NCI-H446 (cell line): ENCODE measurements at places on chromosomes 7 and 10.

DNA sequence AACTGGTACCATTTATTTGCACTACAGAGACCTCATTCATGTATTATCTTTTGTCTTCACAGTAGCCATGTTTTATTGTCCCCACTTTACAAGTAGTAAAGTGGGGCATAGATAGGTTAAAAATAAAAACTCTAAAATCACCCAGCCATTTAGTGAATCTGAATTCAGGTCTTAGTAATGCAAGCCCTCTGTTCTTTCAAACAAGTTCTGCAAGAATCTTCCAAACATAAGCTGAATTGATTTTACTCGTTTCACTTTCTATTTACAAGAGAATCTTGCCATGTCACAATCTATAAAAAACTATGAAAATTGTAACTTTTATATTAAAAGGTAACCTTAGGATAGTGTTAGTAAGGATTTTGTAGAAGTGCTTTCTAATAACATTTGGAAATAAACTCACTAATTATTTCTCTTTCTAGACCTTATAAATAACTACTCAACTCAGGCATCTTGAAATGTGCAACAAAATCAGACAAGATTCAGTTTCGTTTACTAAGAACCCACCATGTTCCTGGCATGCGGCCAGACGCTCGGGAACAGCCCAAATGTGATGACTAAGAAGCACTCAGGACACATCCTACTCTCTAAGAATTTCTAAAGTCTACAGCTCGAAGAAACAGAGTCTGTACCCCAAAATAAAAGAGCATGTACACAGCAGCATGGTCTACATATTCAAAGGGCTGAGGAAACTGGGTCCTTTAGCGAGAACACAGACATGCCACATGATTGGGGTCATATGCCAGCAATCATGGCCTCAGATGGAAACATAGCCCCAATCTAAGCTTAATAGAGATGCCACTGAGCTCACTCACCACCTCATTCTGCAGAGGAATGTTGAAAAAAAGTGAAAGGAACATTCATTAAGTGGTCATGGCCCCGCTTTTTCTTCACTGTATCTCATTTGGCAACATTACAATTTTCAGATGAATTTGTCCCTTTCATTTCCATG lies 167.6 kb downstream of the AMPH start:
- no peak for DNase-seq

DNA sequence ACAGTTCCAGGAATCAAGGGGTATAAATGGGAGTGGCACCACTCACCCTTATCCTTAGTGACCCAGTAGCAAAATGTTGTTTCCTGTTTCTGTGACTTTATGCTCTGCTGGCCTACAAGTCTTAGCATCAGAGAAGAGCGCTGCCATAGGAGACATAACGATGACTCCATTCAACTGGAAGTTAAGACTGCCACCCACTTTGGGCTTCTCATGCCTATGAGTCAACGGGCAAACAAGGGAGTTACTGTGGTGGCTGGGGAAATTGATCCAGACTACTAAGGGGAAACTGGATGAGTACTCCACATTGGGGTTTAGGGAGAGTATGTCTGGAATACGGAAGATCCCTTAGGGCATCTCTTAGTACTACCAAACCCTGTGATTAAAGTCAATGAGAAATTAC lies 40.6 kb upstream of the PIK3CG start:
- no peak for DNase-seq

GRCh38 chr7:27936768-27937102 lies 196.8 kb downstream of the TAX1BP1 start:
- DNase-seq: no peak

GRCh38 chr7:95687759-95688343 lies 84.5 kb upstream of the DYNC1I1 start:
- DNase-seq: no peak

DNA sequence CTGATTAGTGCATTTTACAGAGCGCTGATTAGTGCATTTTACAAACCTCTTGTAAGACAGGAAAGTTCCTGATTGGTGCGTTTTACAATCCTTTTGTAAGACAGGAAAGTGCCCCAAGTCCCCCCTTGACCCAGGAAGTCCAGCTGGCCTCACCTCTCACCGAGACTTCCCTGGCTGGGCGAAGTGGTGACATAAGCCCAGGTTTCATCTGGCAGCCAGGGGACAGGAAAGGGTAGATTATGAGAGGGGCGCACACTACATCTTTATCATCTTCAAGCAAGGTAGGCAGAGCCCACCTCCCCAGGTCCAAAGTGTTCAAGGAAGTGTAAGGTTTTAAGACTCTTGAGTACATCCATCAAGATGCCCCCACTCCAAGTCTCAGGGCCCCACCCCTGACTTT lies 5.5 kb upstream of the GDF10 start:
- no peak for DNase-seq

DNA sequence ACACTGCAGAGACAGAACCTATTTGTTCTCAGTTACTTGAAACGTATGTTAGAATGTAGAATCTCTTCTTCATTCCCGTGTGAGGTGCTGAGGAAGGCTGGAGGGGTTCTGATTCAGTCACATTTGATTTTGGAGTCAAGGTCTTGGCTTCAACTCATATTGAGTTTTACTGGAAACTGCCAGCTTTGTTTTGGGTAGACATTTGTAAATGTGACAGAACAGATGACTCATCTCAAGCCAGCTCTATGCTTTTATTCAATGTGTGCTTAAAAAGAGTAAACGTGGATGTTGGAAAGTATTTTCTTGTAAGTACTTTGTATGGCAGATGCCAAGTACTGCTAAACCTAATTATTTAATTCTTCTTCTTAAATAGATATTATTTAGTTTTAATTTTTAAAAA lies 780.8 kb upstream of the C7orf33 start:
- peak; percentile 36 for DNase-seq

DNA sequence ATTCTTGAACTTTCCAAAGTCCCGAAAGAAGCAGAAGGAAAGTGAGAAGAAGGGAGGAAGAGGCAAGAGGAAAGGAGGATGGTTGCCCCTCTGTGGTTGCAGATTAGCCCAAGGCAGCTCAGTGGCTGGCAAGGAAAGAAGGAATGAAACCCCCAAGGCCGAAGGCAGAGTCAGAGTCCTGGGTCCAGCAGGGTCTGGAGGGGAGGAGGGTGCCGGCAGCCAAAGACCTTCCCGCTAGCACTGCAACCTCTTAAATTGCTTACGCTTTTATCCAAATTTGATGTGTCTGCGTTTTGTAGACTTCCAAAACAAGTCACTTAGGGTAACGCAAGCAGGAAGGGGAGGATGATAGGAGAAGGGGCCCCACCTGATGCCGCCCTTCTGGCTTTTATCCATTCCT lies 7.4 kb upstream of the PFKP start:
- DNase-seq: no peak

- DNase-seq: no peak
Measured at GRCh38 chr7:44274623-44274975, 50.8 kb downstream of the CAMK2B start.

DNA sequence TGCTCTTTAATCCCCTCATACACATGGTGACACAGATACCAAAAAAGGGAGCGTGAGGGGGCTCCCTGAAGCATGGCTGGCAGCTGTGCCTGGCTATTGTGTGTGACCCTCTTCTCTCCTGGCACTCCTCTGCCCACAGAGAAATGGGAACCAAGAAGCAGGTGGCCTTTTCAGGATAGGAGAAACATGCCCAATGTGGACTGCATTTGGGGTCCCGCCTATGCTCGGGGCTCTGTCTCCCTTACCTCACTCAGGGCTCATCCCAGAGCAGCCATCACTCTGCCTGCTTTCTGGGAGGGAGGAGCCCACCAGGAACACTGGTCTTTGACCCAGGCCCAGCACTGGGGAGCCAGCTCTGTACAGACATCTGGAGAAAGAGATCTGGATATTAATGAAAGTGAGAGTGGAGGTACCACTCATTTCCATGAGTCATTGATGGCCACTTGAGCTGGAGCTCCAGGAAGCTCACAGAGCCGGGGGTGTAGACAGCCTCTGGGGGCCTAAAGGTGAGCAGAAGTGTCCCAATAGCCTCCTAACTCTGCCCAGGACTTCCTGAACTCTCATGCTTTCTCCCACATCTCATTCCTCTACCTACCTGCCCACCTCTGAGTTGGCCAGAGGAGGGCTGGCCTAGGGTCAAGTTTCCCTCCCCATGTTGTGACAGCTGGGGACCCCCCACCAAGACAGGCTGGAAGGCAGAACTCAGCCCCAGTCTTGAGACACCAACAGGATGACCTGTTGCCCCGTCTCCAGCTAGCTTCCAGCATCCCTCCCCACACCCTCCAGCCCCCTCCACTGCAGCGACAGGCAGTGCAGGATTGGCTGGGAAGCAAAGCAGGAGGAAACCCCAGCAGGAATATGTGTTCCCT lies 42.6 kb downstream of the DRGX start:
- DNase-seq: no peak

- DNase-seq: no peak
Measured at GRCh38 chr10:106987362-106987761, 177.1 kb downstream of the SORCS1 start.

DNA sequence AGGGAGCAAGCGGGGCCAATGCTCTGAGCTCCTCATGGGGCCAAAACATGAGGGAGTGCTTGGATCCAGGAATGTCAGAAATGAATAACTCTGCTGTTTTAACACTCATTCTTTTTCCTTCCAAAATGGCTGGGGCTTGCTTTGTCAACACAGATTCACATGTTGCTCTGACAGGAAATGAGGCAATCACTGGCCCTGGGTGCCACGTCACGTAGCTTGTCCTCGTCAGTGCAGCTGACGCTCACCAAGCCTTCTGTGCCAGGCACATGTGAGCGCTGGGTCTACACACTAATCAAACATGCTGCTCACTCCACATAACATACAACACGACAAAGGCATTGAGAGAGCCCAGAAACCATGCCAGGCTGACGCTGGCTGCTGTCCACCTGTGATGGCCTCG lies 198.9 kb downstream of the WDR37 start:
- DNase-seq: no peak

DNA sequence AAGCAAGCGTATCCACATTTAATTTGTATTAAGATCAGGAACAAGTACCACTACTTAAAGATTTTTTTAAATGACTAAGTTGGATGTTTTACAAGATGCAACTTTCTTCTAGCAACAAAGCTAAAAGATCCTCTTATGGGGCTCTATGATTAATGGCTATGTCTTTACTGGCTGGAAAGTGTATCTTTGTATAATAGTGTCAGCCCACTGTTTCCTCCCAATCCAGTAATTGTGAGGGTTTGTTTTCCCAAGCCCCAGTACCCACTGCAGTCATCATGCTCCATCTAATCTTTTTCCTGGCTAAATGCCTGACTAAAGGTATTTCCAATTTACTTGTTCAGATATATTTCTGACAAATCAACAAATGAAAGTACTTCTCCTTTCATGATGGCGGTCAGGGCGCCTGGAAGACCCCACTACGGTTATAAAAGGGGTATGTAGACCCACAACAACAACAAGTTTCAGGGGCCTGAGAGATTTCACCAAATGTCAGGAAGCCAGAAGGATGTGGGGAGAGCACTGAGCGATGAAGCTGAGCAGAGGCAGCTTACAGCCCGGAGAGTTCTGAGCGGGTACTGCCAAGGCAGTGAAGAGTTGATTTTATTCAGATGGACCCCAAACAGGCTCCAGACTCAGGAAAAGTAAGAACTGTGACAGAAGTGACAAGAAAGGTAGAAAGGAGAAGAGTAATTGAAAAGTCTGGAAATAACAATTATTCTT lies 222.6 kb upstream of the KLF14 start:
- no peak for DNase-seq

- no peak for DNase-seq
Measured at GRCh38 chr7:127879436-127879835, 151.8 kb downstream of the LRRC4 start.

DNA sequence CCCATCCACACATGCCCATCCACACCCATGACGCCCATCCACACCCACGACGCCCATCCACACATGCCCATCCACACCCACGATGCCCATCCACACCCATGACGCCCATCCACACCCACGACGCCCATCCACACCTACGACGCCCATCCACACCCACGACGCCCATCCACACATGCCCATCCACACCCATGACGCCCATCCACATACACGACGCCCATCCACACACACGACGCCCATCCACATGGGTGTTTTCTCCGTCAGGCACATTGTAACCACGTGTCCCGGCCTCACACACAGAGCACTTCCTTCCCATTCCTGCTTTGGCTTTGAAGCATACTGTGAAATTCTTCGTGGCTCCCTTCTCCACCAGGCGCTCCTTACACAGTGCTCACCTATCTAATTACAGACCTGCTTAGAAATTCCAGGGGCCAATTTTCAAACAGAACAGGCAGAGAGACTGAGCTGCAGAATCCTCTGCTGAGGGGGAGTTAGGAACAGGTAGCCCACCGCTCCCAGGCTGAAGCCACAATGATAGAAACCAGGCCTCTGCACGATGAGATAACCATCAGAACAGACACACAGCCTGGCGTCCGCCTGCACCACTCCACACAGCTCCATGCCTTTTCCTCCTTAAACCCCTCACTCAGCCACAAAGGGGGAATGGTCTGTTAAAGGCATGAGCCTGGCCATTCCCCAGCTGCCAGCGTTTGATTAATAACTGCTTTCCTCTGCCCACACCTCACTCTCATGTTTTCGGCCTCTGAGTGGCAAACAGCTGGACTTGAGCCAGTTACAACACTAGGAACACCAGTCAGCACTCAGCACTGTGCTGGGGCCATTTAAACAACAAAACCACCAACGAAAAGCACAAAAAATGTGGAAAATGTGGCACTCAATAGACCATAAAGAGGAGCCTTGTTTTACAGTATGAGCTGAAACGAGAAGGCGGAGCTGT lies 501.6 kb downstream of the PTPRN2 start:
- DNase-seq: no peak

DNA sequence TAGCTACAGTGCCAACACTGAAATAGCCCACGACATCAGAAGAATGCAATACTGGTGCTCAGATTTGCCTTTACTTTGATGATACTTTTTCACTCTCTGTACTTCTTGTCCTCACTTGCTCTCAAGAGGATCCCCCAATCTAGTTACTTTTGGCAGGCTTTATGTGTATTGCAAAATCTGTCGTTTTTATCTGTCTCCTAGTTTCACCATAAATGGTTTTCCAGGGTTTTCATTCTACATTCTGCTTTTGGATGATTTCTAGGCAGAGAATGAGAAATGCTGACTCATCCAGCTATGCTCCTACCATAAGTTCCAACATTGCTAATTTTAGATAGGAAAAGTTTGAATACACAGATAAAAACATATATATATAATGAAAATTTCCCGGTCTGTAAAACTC lies 659.5 kb upstream of the NRG3 start:
- DNase-seq: no peak

DNA sequence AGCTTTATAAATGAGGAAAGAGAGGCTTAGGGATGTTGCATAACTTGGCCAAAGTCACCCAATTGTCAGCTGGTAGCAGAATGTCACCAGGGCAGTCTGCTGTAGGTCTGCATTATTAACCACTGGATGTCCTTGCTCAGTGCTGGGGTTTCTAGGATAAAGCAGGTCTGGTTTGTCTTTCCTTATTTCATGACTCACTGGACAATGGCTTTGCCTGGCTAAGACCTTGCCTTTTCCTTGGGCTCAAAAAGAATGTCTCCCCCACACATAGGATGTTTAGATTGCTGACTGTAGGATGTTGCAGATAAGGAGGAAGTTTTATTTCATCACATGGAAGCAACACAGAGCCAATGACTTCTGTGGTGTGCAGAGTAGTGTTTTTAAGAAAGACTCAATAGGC lies 29.4 kb downstream of the WDFY4 start:
- no peak for DNase-seq
